NCI-H2081 treated with DMSO at 0.1 percent for 48 hours (cell line): ENCODE measurements at places on chromosomes 5 and 9.

DNA sequence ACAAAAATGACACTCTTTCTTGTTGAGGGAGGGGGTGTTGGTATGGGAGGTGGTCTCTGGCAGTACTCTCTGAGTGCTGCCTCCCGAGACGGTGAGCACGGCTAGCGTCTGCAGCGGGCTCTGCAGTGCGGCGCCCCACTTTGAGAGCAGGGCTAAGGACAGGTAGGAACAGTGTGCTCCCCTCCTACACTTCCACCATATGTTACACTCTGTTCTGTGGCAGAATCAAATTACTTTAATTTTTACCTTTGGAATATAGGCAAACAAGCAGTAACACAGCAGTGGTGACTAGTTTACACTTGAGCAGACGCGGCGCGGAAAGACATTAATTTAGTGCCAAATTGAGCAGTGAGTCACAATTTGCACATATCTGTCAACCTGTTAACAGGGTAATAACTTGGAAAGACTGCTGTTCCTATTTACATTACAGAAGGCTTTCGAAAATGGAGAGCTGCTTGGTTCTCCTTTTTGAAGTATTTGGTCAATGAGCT is 136.3 kb downstream of the MED27 start:
- peak; percentile 89 for DNase-seq

DNA sequence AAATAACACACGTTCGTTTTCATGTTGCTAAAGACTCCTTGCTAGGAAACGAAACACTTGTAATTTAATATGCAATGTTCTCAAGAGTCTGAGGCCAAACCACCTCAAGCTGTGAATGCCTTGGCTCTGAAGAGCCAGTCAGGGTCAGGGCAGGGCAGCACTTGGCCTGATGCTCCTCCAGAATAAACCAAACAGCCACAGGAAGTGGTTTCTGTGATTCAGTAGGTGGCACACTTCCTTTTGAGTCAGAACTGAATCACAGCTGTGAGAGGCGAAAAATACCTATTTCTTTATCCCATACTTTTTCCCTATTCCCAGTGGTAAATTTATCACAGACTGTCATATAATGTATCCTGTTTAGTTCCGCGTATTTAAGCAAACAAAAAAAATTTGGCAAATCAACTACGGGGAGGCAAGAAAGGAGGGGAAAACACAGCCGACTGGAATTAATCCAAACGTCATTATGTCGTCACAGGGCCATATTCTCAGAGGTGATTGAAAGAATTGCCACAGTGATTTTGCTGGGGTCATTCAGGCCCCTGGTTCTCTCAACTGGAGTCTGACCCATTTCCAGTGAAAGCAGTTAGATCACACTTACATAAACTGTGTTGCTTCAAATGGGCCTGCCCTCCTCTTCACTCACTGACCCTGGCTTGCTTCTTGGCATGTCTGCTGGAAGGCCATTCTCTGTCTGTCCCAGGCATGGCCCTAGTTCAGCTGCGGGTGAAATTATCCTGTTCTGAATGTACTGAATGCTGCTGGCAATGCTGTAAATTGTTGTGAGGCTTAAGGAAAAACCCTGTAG is 71.2 kb downstream of the ARRDC3 start:
- peak; percentile 2 for DNase-seq

DNA sequence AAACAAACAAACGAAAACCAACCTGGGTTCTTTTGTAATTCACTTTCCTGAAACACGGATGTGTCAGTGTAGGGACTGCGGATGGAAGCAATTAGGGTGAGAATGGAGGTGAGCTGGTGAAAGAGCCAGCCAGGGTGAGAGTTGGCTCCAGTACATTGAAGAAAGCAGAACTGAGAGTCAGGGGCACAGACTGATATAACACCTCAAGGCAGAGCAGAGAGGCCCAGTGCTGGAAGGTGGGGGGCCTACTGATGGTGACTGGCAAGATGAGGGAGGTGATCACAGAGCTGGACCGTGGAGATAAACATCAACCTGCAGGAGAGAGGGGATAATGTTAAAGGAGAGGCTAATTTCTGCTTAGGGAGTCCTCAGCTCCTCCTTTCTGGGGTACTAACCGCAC is 221.1 kb downstream of the MAN2A1 start:
- no peak for DNase-seq

DNA sequence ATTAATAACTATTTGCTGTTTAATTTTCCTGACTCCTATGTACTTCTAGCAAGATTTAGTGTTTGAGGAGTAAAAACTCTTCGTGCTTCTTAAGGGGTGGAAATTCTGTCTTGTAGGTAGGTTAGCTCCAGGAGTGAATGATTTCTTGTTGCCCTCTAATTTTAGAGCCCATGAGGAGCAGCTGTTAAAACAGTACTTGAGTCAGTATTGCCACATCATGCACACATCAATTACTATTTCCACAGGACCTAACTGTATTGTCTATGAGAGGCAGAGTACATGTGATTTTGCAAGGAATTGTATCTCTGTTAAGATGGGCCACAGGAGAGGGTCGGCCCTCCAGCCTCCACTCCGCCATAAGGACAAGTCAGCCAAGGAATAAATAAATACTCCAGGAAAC is 91.2 kb downstream of the PDZD2 start:
- no peak for DNase-seq

DNA sequence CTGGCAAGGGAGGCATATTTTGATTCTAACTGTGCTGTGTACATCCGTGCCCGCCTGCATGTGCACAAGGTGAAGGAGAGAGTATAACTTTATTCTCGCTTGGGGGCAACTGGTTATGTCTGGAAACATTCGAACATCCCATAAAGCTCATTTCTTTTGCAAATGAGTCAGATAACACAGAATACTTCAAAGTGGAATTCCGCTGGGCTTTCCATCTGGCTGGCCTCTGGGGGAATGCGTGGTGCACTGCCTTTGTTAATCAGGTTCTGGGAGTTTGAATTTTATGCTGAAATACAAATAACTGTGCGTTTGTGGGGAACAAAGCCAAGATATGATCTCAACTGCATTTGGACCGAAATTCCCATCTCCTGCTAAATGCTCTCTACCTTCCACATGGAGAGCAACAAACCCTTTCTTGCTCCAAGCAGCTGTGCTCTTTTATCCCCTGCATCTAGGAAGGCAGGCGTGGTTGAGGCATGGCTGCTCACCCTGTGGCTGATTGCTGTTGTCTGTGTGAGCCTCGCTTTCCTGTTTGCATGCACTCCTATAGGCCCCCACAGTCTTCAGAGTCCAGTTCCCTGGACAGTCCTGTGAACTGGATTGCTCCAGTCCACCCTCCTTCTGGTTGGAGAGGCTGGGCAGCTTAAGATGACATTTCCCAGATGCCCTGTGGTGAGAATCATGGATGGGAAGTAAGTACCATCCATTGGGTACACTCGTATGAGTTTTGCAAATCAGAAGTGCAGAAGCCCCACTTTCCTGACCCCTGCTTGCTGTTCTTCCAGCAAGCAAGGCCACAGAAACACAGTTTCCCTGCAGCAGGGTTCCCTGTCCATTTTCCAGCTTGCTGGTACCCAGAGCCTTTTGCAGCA is 82.9 kb upstream of the ALDH1B1 start:
- DNase-seq, result no peak

GRCh38 chr9:127706836-127707241 is at the start of gene CFAP157:
TSS of gene CFAP157 (plus strand) at chr9:127706988. CDS start at chr9:127707032, 44 bp downstream.
- DNase-seq, result no peak

GRCh38 chr9:126303488-126303887 is 23.1 kb upstream of the MVB12B start:
- DNase-seq, result no peak

- DNase-seq, result no peak
Observed at GRCh38 chr9:113488071-113488470, 24.5 kb downstream of the RGS3 start.

DNA sequence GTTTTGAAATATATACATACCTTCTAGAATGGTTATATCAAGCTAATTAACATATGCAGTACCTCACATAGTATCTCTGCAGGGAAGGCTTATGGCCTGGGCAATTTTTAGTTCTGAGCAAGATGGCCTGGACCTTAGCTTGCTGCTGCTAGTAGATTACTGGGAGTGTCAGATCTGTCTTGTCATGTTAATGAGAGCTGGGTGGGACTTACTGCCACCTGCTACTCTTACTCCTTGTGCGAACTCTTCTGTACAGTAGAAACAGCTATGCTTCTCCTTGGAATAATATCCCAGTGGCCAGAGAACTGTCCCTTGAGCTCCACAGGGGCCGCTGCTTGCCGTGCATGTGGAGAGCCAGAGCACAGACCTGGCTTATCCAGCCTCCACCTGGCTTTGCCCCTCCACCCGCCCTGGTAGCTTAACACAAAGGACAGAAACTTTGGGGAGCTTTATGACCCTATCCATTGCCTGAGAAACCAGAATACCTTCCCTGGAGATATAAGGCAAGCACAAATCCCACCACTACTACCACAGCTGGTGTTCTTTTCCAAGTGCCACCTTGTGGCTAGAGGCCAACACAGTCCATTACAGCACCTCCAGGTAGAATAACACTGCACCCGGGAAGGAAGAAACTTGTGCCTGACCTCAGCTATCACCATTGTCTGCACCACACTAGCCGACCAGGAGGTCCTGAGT is 74.4 kb upstream of the RUSC2 start:
- DNase-seq, result no peak

GRCh38 chr5:74382123-74382855 is 258.2 kb downstream of the ENC1 start:
- no peak for DNase-seq

DNA sequence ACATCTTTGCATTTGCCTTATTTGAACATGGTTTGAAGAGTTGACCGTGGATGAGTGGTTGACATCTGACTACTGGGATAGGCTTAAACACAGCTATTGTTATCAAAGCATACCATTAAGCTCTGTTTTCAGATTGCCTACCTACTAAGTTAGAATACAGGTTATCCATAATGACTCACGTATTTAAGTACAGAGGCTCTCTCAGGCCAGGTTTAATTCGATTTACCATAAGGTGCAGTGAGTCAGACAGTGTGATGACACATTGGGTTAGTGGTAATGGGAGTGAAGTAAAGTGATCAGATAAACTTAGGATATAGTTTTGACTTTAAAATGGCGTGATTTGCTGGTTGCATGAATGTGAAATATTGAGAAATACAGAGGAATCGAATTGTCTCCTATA is 732.0 kb upstream of the CTNND2 start:
- no peak for DNase-seq

DNA sequence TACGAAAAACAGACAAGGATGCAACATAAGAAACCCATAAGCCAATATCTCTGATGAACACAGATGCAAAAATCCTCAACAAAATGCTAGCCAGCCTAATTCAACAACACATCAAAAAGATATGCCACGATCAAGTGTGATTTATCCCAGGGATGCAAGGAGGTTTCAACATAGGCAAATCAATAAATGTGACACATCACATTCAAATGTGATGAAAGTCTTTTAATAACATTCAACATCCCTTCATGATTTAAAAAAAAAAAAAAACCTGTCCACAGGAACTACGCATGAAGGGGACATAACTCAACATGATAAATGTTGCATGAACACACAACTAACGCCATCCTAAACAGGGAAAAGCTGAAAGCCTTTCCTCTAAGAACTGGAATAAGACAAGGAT is 102.2 kb downstream of the PLPP1 start:
- no peak for DNase-seq

DNA sequence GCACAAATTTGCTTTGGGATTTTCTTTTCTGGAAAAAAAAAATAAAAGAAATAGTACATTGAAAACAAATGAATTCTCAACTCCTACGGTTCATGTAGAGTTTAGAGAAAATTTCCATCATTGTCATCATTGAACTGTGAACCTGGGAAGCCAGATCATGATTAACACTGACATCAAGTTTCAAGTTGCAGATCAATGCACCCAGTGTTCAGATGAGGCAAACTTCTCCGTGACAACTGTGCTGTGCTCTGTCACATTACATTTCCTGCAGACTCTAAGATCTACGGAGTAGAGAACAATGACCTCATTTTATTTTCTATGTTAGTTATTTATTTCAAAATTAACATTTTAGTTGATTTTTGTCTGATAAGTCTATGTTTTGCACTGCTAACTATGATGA is 99.7 kb downstream of the MAP1B start:
- no peak for DNase-seq

- no peak for DNase-seq
Observed at GRCh38 chr9:120360046-120360445, 219.9 kb downstream of the CDK5RAP2 start.

DNA sequence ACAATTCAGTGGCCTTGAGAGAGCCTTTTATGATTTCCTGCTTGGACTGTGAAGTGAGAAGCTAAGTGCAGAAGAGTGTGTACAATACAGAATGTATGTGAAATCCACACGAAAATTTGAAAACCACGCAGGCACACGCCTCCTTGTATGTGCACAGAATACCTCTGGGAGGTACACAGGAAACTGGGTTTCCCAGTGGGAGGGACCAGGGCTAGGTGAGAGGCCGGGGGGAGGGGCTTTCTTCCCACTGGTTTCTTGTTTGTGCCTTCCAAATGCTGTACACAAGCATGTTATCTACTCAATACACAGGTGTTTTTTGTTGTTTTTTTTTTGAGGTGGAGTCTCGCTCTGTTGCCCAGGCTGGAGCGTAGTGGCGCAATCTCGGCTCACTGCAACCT is 16.1 kb downstream of the C9orf50 start:
- DNase-seq, result no peak

DNA sequence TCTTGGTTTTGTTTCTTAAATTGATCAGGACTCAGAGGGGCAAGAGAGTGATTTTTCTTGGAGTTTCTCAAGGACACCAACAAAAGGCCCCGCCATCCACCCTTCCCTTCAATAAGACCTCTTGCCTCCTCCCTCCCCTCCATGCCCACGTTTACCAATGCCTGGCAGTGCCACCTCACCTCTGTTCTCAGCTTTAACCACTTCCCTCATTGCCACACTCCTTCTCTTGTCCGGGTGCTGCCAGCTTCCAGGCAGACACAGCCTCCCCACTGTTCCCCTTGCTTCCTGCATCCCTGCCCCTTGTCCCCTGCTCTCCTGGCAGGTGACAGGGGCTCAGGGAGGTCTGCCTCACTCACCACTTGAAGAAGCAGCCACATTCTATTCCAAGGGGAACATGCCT is 90.8 kb downstream of the LHX2 start:
- DNase-seq, result no peak

GRCh38 chr5:65742565-65743231 is 20.7 kb downstream of the NLN start:
- DNase-seq, result no peak

DNA sequence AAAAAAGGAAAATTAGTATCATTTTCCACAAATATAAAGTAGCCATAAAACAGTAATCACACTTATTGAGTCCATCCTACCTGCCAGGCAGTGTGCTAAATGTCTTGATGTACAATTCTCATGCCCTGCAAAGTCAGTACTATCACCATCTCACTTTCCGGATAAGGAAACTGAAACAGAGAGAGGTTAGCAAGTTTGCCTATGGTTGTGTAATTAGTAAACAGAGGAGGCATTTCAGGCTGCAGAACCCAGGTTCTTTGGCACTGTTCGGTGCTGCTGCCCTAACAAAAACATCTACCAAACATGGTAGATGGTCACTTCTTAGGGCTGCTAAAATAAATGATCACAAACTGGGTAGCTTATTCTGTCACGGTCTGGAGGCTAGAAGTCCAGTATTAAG is 22.6 kb downstream of the PLAC8L1 start:
- no peak for DNase-seq

DNA sequence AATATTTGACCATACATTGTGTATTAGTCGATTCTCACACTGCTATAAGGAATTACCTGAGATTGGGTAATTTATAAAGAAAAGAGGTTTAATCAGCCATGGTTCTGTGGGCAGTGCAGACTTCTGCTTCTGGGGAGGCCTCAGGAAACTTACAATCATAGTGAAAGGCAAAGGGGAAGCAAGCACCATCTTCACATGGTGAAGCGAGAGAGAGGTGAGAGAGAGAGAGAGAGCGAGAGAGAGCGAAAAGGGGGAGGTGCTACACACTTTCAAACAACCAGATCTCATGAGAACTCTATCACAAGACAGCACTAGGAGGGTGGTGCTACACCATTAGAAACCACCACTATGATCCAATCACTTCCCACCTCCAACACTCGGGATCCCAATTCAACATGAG is 4.1 kb upstream of the GRAMD2B start:
- no peak for DNase-seq
